ENCODE measurements at places on chromosomes 1 and 21.

DNA sequence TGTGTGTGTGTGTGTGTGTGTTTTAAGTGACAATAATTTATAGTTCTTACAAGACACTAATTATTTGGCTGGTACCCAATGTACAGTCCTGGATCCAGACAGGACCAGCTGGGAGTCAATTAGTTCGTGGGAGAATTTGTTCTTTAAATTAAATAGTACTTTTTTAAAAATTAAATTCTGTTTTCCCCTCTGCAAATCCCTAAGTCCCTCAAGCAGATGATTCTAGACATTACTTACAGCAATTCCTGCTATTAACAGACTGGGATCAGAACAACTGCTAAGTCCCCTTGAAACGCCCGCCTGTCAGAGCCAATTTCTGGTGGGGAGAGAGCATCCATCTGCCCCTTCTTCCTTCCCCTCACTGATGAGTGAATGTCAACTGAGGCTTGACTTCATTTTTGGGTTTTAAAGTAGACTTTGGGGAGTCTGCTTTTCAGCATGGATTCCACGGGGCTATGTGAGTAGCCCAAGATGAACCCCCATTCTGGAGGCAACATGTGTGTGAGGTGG, 83.9 kb downstream of the SMYD2 start:
- no peak for DNase-seq

DNA sequence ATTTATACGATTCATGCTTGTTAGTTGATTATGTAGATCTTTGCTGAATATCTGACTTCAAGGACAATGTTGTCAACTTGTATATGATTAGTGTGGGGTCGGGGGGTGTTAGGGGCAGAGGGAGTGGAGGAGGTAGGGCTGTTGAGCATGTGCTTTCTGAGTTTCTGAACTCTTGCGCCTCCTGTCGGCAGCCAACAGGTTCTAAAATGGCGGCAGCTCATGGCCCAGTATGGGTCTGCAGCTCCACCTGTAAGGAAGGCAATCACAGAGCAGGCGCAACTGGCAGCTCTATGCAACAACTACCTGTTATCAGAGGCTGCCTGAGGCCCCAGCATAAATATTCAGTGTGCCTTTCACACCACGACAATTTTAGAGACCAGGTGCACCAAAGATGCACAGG, 205.8 kb upstream of the PLXNA2 start:
- no peak for DNase-seq

DNA sequence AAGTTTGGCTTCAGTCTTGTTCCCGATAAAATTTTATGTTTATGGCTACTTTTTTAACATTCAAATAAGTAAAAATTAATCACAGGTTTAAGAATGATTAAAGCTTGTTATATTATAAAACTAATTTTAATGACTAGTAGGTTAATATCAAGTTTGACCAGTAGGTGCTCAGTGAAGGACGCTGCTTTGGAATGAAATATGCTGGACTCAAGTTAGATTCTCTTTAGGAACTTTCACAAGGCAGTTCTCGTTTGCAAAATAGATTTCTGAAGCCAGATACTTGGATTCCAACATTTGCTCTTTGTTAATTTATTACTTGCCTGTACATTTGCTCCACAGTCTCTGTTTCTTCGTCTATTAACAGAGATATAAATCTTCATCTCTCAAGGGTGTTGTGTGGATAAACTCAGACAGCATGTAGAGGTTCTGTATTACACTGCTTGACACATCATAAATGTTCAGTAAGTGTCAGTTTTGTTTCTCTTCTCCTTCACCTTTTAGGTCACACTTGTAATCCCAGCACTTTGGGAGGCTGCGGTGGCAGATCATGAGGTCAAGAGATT, 432.8 kb upstream of the CHRM3 start:
- no peak for DNase-seq

DNA sequence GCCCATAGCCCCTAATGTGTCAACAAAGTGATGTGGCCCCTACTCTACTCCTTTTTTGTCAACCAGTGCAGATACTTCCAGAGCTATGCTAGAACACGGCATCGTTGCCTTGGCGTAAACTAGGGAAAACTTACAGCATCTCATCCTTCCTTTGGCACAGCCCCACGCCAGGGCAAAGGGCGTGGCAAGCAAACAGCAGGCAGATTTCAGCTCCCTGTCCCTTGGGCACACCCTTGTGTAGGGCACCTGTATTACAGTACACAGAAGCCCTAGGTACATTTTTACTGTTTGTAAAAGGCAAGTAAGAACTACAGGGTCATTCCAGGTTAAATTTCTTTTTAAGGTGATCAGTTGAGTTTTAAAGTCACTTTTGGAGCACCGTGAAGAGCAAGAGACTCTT, 29.3 kb downstream of the PRDX6 start:
- no peak for DNase-seq

DNA sequence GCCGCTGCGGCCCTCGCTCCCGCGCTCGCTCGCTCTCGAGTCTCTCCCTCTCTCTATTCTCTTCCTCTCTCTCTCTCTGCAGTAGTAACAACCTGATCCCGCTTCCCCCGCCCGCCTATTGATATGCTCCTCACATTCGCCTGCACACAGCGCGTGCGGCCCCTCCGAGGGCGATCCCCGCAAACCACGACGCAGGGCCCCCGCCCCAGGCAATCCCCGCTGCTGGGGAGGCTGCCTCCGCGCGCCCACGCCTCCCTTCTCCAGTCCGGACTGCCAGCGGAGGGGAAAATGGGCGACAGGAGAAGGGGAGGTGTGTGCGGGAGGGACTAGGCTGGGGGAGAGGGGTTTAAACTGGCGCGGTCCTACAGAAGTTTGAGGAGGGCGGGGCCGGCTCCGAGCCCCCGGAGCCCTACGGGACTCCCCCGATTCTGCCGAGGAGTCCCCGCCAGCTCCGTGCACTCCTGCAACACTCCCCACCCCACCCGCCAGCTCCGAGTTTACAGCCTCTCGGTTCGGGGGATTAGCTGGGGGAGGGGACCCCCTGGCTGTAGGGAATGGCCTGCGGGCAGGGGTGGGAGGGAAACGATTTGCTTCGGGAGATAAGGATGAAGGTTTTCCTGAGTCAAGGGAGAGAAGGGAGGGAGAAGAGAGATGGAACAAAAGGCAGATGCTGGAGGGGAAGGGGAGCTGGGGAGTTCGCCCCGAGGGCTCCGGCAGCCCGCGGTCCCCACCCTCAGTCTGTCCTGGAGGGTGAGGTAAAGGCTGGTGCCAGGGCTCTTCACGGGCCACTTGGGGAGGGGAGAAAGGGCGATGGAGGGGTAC, 66.6 kb downstream of the SYT2 start:
- DNase-seq = no peak

- no peak for DNase-seq
These were observed 62.2 kb downstream of the ZZZ3 start for GRCh38 chr1:77620273-77620672.

DNA sequence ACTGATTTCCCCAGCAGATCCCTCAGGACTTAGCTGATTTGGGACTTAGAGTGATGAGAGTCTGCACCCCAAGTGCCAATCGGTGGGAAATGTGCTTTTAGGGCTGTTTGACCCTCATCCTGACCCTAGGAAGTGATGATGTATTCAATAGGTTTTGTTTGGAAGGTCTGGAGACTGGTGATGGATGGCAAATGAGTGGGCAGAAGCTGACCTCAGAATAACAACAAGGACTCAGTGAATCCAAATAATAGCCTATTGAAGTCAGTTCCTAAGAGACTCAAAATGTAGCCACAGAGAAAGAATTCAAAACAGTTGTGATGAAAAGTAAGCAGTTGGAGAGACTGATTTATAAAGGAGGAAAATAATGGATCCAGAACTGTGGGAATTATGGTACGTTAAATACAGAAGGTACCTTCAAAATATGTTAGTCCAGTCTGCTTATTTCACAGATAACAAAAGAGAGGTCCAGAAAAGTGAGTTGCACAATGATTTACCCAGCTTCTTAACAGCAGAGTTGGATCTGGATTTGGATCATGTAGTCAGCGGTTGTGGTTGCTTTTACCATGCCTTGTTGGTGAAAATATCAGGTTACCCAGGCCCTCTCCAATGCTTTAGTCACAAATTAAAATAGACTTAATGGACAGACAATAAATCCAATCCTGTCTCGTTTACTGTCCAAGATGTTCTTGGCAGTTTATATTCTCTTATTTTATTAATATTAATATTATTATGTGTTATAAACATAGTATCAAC, 123.0 kb upstream of the PTBP2 start:
- DNase-seq = peak; percentile 11

DNA sequence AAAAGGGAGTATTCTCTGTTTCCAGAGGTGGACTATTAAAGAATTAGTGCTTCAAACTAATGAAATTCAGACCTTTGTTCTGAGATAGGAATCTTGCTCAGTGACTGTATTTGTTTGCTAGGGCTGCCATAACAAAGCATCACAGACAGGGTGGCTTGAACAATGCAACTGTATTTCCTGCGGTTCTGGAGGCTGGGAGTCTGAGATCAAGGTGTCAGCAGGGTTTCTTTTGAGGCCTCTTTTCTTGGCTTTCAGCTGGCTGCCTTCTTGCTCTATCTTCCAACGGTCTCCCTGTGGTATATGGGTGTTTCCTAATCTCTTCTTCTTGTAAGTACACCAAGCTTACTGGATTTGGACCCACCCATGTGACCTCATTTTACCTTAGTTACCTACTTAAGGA, 264.6 kb upstream of the PROX1 start:
- DNase-seq = no peak

DNA sequence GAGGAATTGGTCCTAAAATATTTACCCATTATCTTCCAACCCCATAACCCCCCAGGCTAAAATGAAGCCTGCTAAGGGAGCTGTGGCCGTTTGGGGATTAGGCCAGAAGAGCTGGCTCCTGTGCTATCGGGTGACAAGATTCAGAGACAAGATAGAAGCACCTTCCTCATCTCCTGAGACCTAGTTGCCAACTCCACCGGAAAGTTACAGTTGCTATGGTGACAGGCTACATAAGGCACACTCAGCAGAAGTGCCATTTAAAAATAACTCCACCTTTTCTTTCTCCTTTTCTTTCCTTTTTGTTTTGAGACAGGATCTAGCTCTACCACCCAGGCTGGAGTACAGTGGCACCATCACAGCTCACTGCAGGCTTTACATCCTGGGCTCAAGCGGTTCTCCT, 43.6 kb upstream of the ROR1 start:
- no peak for DNase-seq

- DNase-seq = no peak
These were observed 81.2 kb downstream of the TGFB2 start for GRCh38 chr1:218426343-218426657.

DNA sequence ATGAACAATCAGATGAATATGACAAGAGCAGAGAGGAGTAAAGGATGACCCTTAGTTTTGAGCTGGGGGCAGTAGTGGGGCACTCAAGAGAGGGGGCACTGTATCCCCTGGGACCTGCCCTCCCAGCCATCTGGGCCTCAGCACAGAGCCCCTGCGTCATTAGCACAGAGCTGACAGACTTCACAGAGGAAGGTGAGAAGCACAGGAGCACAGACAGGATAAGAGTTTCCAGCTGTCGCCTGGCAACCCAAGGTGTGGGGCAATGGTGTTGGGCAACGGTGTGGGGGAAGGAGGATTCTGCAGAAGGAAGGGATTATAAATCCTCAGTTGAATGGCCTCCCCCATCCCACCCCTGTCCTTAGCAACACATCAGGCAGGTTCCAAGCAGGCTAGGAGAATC, 30.2 kb downstream of the RAB3B start:
- no peak for DNase-seq

GRCh38 chr21:9755611-9756010, 765.8 kb upstream of the TPTE start:
- no peak for DNase-seq

- DNase-seq = no peak
These were observed 126.9 kb upstream of the ERRFI1 start for GRCh38 chr1:8152731-8153702.

- no peak for DNase-seq
These were observed 109.9 kb upstream of the IFFO2 start for GRCh38 chr1:19066248-19066873.

GRCh38 chr21:25563361-25564116, 43.7 kb downstream of the MRPL39 start:
- no peak for DNase-seq

DNA sequence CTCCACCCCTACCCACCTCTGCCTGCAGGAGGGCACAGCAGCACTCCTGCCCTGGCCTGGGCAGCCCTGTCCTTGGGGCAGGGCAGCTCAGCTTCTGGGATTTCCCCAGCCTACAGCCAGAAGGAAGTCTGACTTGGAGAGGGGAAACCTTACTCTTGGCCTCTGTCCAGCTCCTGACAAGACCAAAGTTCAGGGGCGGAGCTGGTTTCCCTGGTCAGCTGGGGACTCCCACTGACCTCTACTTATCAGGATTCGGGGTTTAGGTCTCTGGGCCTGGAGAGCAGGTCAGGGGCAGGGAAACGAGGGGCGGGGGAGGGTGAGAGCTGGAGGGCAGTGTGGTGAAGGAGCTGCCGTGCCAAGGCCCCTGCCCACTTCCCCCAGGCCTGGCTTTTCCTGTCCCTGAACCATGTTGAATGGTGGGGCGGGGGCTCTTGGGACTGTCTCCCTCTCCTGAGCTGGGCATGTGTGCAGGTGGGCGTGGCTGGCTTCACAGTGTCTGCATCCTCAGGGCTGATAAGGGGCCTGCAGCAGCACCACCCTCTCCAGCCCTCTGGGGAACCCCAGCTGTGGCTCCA, 16.8 kb upstream of the ETV3 start:
- no peak for DNase-seq

DNA sequence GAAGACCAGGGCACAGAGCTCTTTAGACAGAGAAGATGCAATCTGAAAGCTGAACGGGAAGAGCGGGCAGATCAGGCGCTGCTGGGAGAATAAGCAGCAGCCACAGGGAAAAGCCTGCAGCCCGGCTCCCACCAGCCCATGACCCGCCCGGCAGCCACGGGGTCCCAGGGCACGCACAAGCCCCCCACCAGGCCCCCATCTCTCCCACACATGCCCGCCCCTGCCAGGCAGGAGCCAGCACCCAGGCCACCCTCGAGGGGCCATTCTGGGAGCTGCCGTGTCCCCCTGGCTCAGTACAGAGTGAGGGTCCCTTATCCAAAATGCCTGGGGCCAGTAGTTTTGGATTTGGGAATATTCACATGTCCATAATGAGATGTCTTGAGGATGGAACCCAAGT, 16.3 kb downstream of the SLC19A1 start:
- no peak for DNase-seq

- DNase-seq = peak; percentile 69
These were observed 5.5 kb downstream of the AZIN2 start for GRCh38 chr1:33086384-33086850.

GRCh38 chr21:43867332-43867703, 2.3 kb downstream of the AGPAT3 start:
- DNase-seq = no peak

GRCh38 chr1:15885701-15886610, 38.4 kb downstream of the SPEN start:
- DNase-seq = peak; percentile 70
